Activated CD8-positive, alpha-beta T cell treated with anti-CD3 and anti-CD28 coated beads for 36 hours (primary cell): ENCODE measurements at places on chromosomes 3 and 15. TPM values are rescaled to one million over a fixed set of nuclear protein-coding genes. Genes with fewer than 3 reads are reported as not detected.

DNA sequence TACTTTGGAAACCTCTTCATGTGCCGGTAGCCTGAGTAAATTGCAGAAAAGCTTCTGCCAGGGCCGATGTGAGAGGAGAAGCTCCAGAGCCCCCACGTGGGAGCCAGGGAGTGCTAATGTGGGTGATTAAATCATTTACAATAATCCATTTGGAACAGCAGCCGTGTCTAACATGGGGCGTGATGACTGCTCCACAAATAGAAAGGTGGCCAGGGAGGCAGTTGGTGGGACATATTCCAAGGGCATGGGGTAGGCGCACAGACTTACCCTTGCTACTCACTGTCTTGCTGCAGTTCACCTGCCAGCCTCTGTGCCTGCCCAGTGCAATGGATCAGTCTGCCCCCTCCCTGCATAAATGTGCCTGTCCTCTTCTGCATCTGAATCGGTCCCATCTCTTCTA lies 39.3 kb upstream of the INSYN1 start:
- DNase-seq: no peak

Gene WNT5A
- not detected for total RNA-seq

- DNase-seq: no peak
These were observed 12.7 kb upstream of the RFC4 start for GRCh38 chr3:186818956-186819355.

Gene CHCHD6
- total RNA-seq: 16.6 TPM

DNA sequence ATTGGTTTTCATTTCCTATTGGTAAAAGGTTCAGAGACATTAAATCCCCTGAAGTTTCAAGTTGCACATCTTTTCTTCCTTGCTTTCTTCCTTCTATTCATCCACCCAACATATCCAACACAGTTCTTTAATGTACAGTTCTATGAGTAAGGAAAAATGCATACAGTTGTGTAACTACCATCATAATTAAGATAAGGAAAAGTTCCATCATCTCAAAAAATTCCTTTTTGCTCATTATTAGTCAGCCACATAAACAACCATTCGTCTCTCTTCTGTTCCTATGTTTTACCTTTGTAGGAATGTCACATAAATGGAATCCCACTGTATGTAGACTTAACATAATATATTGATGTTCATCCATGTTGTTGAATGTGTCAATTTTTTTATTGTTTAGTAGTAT lies 211.1 kb upstream of the ADAMTS9 start:
- no peak for DNase-seq
